ENCODE measurements at places on chromosomes 7 and 10.

DNA sequence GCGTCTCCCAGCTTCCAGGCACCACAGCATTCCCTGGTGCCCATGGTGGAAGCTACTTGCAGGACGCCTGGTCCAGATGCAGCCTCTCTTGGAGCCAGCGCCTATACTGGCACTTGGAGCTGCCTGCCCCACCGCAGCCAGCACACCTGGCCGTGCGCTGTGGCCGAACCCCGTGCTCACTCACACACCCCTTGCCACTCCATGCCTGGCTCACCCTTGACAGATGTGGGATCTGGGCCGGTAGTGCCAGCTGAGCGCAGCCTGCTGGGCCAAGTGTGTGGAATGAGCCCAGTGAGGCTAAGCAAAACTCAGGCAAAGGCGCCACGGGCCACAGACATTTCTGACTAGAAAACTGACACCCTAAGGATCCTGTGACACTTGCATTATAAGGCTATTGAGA lies 884.8 kb downstream of the LRMDA start:
- no peak for DNase-seq

DNA sequence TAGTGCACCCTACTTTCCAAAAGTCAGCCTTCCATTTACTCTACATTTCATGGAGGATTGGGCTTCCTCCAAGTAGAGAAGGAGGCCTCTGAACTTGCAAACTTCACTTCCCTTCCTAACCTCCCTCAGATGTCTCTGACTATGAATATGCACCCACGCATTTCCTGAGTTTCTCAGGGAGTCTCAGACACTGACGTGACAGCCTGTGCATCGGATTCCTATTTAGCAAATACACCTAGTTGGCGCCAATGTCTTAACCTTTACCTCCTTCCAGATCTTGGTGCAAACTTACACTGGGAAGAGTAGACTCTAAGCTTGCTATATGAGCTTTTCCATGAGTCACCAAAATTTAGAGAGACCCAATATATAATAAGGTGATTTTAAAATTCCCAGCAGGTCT lies 920.1 kb upstream of the AUTS2 start:
- no peak for DNase-seq

DNA sequence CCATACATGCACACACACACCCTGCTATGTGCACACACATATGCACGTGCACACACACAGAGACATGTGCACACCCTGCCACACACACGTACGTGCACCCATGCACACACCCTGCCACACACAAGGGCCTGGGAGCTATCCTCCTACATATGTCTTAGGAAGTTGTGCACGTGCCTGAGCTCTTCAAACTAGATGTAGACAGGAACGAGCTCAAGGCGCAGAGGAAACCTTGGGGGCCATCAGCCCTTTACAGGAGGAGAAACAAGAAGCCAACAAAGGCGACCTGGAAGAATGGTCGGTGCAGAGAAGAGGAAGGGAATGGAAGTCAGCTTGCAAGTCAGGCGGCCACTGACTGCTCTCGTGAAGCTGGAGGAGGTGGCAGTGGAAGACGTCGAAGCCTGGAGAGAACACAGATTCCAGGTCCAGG lies 58.7 kb downstream of the AOC1 start:
- no peak for DNase-seq

DNA sequence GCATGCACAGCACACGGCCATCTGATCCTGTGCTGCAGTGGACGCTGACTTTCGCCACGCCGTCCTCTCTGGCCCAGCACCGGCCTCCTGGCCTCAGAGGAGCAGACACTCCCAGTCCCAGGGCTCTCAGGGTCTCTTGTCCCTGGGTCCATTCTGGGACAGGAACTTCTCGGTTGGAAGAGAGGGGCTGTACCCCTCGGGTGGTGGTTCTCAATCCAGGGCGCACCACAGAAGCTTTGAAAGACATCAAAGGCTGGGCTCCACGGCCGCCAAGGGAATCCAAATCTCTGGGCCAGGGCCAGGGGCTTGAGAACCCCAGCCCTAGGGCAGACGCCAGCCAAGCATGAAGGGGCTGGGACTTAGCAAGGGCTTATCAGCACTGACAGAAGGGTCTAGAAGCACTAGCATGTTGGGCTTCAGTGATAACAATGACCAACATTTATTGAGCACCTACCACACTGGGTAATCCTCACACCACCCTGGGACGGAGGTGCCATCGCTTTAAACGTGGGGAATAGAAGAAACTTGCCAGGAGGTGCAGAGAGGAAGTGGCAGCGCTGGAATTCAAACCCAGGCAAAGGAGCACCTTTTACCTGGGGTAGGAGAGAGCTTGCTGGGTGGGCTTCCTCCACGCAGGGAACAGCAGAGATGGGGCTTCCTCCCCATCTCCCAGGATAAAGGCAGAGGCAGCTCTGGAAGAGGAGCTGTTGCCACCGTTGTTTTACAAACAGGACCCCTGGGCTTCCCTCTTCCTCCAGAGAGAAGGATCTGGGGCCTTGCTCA lies 1.8 kb upstream of the PYROXD2 start:
- DNase-seq: no peak

- no peak for DNase-seq
Measured at GRCh38 chr10:59908808-59909143, 2.4 kb upstream of the CCDC6 start.

DNA sequence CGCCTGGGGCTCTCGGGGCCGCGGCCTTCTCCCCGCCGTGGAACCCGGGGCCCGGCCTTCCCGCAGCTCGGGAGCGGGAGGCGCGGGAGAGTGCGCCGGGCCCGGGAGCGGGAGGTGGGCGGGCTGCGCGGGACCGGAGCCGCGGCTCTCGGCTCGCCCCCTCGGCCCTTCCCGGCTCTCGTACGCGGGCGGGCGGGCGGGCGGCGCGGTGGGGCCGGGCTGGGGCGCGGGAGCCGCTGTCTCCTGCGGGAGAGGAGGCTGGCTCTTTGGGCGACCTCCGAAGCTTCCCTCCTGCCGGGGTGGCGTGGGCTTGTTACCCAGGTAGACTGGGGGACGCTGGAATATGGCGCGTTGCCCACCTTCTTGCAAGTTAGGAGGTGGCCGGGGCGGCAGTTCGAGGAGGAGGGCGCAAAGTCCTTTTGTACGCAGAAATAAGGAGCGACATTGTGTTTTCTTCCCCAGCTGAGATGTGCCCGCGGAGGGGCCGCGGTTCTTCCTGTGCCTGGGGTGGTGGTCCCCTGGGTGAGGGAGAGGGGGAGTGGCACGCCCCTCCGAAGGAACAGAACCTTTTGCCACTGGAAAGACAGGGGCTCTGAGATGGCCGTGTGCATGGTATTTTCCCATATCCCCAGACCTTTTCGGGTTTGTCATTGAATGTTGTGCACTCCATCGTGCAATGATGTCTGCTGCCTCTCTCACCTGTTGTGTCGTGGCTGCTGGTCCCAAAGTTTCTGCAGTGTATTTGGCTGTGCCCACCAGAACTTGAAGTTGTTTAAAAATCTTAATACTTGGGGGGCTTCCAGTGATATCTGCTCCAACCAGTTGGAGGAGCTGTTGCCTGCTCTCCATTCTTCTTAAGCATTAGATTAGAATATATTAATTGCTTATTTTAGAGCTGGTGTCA lies 844 bp downstream of the NRF1 start:
- DNase-seq: no peak

GRCh38 chr7:98375664-98376063 lies 25.2 kb downstream of the BAIAP2L1 start:
- no peak for DNase-seq

DNA sequence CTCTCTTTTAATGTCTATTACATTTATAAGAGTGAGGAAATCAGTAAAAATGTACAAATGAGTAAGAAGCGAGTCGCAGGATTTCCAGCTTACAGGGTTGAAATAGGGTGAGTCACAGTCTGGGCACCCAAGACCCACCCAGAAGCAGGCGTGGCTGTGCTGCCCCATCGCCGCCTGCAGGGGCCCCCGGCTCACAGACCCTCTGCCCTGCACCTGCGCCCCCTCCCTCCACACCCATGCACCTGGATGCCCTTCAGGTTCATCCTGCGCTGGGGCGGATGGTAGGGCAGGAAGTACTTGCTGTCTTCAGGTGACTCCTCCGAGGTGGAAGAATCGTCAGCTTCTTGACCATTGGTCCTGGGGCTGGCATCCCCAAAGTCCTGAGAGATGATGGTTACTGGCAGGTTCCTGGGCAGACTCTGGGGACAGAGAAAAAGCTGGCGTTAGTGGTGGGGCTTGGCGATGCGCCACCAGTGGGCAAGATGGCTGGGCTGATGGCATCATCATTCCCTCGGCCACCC lies 90.2 kb upstream of the GNA12 start:
- peak; percentile 14 for DNase-seq

GRCh38 chr10:16119445-16119844 lies 259.1 kb upstream of the MINDY3 start:
- no peak for DNase-seq

- DNase-seq: no peak
Measured at GRCh38 chr7:120979765-120980499, 8.6 kb upstream of the CPED1 start.

GRCh38 chr7:143384661-143385631 lies 3.8 kb downstream of the ZYX start:
- DNase-seq: no peak

- DNase-seq: no peak
Measured at GRCh38 chr10:71112138-71112785, 100.1 kb upstream of the UNC5B start.

DNA sequence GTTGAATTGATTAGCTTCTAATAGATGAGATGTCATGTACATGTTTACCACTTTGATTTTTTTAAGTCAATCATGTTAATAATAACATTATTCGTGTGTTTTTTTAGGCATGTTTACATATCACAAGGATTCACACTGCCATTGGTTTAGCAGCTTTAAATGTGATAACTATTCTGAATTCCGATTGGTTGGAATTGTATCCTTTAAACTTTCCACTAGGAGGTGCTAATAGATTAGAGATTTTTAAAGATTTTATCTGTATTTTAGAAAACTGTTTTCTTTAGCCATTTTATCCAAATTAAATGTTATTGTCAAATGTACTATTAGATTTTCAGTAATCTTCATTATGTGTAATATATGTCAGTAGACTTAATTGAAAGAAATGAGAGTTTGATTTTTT lies 83.2 kb downstream of the HECTD2 start:
- no peak for DNase-seq

Data from activated CD4-positive, alpha-beta T cell treated with anti-CD3 and anti-CD28 coated beads for 24 hours (primary cell).